ENCODE measurements at places on chromosomes 11 and 22.

DNA sequence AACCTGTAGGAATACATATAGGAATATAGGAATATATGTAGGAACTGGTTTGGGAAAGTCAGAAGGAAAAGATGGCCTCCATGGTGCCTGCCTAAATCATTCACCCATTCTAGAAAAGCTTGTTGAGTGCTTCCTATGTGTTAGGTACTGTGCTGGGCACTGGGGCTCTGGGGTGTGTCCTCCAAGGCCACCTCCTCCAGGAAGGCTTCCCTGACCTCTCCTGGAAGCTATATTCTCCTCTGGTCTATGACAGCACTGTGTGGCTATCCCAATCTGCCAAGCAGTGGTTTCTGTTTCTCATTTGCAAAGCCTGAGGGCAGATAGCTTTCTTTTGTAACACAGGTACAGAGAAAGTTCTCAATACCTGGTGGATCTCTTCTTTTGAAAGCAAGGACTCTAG, 30.2 kb downstream of the IRAG1 start:
- no peak for DNase-seq

- DNase-seq, result no peak
These were observed 24.5 kb downstream of the DUSP8 start for GRCh38 chr11:1547467-1548098.

- DNase-seq, result no peak
These were observed 573 bp downstream of the STK33 start for GRCh38 chr11:8593455-8593854.

GRCh38 chr22:42799461-42800405, 57.3 kb downstream of the ARFGAP3 start:
- DNase-seq, result no peak
